Colonic mucosa (tissue), 4 donors: ENCODE measurements at places on chromosomes 7 and 10.

DNA sequence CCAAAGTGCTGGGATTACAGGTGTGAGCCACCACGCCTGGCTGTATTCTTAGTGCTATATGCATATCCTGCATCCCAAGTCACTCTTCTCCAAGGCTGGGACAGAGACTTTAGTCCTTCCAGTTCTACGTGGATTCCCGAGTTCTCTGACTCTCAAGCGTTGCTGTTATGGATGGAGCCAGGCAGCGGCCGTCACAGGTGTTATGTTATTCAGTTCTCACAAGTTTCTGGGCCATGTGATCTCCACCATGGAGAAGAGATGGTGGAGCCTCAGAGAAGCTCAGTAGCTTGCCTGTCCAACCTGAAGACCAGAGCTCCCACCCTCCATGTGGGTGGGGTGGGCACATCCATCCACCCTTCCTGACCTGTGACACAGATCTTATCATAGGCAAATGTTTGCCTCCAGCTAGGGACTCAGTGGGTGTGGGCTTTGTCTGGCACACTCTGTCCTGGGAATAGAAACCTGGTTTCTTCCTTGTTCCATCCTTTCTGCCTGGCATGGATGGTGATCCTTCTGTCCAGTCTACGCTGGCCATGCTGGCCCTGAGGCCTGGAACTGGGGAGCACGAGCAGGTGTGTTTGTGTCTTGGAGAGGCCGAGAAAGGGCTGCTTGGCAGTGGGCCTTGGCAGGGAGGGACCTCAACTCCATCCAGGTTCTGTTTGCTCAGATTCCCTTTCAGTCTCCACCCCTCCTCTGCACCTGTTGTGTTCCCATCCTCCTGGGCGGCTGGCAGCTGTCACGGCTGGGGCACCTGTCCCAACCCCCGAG is 55.3 kb downstream of the NEURL1 start:
- DNase-seq, result peak; percentile 76

DNA sequence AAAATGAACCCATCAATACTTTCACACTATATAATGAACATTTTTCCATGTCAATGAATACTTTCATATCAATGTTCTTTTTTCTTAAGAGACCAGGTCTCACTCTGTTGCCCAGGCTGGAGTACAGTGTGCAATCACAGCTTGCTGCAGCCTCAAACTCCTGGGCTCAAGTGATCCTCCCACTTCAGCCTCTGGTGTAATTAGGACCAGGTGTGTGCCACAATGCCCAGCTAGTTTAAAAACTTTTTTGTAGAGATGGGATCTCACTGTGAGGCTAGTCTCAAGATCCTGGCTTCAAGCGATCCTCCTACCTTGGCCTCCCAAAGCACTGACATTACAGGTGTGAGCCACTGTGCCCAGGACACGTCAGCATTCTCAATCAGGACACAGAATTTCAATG is 85.2 kb downstream of the SH3PXD2A start:
- DNase-seq, result no peak

DNA sequence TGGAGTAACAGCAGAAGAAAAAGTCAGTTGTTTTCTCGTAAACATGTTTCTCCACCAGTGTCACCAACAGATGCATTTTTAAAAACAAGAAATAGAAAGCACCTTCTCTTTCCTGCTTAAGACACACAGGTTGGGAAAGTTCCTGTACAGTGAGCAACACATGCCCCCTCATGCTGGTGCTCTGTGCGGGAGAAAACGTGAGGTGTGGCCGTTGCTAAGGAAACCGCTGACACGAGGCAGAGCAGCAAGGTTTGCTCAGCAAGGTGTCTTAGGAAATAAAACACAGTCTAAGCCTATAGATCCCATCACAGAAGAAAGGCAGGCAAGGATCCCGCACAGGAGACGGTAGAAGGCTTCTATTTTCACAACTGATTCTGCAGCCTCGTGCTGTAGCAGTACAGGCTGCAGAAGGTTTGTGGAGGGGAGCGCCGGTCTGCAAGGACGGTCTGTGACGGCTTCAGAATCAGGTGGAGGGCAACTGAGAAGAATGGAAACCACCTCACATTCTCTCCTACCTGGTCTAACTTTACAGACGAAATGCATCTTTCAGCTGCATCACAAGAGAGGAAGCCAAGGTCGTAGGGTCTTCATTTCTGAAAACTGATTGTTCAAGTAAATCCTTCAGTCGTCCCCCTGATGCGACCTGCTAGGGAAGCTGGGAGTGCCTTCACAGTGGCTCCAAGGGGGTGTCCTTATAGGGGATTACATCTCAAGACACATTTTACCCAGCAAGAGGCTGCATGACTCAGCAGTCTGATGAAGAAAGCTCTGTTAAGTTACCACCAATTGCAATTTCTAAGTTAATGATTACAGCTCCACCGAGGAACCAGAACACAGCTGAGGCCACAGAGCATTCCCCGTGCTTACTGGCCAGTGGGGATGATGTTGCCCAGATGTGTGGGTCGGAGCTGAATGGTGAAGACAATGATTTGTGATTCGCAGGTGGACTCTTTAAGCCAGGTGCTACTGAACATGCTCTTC is 150.7 kb upstream of the KLF14 start:
- peak; percentile 51 for DNase-seq

- no peak for DNase-seq
Measured at GRCh38 chr7:45225948-45226335, 68.4 kb downstream of the RAMP3 start.

GRCh38 chr7:34723866-34724490 is 66.0 kb downstream of the NPSR1 start:
- no peak for DNase-seq

GRCh38 chr10:59283456-59284091 is 78.8 kb downstream of the FAM13C start:
- no peak for DNase-seq

DNA sequence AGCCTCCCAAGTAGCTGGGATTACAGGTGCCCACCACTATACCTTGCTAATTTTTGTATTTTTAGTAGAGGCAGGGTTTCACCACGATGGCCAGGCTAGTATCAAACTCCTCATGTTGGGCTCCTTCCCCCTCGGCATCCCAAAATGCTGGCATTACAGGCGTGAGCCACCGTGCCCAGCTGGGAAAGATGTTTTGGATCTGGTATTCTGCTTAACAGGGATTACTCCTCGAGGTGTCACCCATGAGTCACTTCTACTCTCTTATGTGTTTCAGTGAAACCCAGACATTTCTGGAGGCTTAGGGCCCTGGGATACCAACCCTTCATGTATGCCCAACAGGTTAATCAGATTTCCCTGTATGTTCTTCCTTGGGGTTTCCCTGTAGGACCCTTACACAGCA is 11.8 kb upstream of the OPN4 start:
- no peak for DNase-seq

DNA sequence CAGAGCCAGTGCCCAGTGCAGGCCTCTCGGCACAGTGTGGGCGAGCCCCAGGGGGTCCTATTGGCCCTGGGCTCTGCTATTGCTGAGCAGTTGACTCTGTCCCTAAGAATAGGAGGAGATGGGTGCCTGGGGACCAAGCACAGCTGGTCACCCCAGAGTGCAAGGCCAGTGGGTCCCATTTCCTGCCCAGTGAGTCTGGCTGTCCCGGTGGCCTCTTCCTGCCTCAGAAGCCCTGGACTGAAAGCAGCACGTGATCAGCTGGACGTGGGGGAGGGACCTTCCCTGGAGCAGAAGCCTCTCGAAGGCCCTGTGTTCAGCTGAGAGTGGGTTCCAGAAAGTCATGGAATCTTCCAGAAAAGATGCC is 42.0 kb downstream of the PWWP2B start:
- DNase-seq, result no peak

DNA sequence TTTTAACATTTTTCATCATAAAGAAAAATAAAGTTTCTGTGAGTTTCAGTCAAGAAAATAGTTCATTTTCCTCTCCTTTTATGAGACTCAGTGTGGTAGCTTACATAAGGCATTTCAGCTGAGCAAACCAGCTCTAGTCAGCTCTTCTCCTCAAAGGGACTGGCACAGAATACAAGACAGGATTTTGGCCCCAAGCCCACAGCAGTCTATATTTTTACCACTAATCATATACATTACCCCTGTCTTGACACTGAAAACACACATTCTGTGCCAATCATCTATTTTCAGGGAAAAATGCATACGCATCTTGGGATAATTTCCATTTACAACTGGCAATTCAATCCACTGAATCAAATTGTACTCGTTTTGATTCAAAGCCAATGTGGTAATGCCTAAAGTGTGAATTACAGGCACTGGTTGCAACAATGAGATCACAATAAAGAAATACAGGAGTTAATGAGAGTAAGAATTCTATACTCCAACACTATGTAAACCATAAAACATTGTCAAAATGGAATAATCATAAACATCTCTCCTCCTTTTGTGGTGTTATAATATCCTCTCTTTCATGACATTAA is 186.4 kb downstream of the CACNA2D1 start:
- DNase-seq, result no peak

DNA sequence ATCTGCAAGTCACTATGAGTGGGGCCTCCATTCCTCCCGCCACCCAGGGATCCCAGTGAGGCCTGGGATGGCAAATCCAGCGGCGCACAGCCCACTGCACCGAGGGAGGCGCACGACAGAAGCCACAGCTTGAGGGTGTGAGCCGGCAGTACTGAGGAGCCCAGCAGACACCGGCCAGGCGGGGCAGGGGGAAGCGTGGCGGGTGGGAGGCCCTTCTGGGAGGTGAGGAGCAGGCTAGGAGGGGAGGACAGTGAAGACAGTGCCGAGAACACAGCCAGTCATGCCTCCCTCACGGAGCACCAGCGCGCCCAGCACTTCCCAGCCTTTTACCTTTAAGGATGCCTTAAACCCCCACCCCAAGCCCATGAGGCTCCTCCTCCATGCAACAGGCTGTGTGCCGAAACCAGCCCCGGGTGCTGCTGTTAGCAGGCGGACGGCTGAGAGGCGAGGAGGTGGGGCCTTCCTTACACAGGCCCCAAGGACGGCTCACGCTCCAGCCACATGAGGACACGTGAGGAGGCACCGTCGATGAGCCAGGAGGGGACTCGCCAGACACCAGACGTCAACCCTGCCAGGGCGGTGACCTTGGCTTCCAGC is 258.5 kb downstream of the PTPRN2 start:
- DNase-seq, result no peak
